Retinal pigment epithelial cell (primary cell): ENCODE measurements at places on chromosomes 2 and 18.

DNA sequence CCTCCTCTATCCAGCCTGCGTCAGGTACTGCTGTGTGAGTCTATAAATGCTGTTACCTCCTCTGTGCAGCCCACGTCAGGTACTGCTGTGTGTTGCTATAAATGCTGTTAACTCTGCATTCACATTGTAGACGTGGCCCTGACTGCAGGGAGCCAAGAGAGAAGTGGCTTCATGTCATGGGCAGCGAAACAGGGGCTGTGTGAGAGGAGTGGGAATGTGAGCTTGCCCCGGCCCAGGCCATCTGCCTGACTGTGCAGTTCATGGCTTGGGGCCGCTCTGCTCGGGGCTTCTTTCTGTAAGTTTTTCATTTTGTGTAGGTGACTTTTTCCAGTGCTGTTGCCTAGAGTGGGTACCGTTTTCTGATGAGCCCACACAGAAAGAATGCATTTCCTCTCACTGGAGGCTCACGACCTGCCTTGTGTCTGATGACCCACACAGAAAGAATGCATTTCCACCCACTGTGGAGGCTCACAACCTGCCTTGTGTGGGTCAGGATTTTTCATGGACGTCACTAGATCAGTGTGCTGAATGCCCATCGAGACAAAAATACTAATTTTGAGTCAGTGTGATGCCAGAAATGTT lies 104.5 kb downstream of the SNTG2 start:
- peak; percentile 18 for DNase-seq

DNA sequence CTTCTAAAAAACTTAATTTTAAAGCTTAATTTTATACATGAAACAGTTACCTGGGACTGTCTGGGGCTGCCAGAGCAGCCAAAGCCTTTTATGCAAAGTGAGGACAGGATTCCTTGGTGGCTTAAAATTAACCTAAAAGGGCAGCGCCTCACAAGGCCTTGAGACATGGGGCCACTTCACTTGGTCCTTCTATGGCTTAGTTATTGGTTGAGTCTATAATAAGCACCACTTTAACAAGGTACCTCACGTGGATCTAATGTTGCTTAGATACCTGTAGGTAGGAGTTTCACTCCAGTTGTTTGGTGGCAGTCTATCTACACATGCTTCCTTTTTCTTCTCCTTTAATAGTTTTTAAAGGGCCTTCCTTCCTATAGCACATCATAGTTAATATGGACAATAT lies 51.6 kb downstream of the EIF2AK3 start:
- DNase-seq: no peak

DNA sequence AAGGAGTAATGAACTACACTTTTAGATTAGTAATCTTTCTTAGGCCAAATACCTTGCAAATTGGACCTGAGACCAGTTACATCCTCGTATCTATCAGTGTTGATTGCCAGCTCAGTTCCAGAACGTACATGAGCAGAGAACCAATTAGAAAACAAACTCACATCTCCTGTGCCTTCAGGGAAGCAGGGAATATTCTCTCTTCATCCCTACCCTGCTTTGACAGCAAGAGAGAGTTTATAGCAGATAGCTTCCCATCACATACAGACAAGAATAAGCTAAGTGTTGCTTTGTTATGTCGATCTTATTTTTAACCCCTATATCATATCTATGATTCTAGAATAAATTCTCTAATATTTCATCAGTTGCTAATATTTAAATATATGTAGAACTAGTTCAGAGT lies 181.8 kb downstream of the DSC3 start:
- DNase-seq: no peak

DNA sequence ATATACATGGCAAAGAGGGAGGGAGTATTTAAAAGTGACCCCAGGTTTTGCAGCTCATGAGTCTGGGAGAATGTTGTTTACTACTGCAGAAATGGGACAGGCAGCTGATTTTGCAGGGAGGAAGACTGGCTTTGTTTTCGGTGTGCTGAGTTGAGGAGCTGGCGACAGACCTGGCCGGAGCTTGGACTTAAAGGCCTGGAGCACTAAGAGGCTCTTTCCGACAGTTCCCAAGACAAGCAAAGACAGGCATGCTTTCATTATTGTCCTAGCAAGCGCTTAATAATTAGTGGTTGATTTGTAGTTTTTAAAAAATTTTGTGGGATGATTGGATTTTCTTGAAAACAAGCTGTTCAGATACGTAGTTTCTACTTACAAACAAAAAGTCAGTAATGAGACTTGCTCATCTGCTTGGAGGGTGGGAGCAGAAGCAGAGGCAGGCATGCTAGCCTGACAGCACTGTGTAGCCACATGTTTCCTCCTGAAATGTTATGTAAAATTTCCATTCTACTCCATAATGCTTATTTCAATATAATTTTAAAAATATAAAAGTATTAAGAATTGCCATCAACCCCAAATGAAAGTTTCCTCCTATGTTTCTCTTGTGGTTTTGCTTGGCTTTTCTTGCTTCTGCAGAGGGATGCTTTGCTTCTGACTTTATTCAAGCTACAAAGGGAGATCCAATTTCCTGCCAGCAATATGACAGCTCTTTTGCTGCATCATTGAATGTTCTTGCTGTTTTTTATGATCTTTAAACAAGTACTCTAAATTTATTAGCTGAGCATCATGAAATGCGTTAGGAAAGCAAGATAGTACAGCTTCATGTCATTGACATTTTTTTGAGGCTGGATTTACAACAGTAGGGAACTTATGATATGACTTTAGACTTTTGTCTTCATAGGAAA lies 75.8 kb downstream of the PHLPP1 start:
- no peak for DNase-seq

- DNase-seq: peak; percentile 86
Observed at GRCh38 chr2:67752969-67753368, 309.8 kb downstream of the C1D start.

DNA sequence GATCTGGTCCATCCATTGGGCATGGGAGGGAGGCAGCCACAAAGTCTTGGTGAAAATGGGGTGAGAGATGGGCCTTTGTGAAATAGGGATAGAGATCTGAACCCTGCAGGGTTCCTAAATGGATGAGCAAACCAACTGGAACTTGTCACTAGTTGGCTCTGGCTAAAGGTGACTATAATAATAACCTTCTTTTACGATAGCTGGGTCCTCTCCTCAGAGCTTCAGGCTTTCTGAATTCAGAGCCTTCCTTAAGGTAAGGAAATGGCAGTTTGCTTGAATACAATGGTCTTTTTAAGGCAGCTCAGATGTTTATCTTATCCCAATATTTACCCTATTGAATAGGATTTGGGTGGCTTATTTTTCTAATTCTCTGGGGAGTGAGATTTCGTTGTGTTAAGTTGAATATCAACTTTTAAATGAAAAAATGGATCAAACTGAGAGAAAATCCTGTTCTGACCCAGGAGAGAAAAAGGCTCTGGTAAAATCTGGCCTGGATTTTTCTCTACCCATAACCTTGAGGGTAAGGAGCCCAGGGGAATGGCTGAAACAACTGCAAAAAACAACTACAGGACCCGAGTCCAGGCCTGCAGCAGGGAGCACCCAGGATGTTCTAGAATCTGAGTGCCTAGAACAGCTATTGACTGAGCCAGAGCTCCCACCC lies 61.1 kb upstream of the CXCR4 start:
- no peak for DNase-seq

DNA sequence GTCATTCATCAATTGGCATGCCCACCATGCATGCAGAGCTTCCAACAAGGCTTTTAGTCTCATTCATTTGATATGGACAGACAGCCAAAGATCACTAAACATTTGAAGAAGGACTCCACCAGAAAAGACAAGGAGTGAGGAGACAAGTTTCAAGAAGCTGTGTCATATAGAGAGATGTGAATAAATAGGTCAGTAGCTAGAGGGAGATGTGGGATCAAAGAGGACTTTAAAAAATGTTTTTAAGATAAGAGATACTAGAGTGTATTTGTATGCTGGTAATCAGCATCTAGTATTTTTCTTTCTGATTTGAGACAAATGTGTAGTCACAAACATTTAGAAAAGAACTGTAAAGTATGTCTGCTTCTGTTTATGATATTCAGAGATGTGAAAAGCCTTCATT lies 48.5 kb downstream of the ANTXR1 start:
- DNase-seq: no peak

DNA sequence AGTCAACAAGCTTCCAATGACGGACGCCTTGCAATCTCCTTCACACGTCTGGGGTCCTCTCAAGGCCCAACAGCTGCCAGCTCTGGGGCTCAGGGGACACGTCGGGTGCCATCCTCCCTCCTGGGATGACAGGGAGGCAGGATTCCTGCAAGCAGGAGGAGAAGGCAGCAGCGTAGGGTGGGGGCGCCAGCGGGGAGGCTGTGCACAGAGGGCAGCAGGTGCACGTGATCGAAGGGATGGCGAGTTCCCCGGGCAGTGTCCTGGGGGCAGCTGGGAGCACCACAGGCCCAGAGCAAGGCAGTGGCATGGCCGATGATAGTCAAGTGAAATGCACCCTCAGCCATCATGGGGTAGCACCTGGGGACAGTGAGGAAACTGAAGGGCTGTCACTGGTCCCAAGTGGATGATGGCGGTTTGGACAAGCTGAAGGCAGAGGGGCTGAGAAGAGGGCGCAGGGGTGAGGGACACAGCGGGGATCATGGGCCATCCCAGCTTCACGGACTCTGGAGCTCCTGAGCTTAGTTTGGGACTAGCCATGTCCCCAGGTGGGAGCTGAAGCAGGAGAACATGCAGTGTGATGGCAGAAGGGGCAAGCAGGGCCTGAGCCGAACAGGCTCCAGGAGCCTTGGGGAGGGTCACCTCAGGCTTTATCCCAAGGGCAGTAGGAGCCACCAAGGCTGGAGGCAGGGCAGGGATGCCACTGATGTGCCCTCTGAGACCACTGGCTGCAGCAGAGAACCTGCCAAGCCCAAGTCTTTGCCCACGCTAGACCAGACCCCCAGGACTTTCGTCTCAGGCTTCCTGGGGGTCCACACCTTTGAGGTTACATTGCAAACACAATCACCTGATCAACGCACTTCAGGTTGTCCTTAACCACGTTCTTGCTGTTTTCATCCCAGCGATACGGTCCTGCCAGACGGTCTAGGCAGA lies 16.3 kb upstream of the SNED1 start:
- no peak for DNase-seq

DNA sequence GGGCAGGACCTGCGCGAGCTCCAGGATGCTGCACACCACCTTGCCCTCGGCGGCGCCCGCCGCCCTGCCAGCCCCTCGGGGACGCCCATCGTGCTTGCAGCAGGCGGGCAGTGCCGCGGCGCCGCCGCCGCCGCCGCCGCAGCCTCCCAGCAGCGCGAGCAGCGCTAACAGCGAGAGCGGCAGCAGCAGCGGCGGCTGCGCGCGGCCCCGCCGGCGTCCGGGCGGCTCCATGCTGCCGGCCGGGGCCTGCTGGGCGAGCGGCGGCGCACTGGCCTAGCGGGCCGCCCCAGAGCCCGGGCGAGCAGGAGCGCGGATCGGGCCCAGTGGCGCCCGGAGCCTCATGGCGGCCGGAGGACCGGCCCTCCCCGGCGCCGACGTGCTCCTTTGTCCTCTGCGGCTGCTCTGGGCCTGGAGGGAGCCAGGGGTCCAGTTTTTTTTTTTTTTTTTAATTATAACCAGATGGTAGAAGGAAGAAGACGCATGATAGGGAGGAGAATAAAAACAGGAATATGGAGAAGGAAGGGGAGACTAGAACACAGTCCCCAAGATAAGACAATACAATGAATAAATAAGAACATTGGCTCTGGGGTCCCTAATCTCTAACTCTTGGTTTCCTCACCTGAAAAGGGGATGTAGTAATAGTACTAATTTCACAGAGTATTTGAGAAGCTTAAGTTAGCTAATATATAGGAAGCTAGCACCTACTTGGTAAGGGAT lies 17.1 kb upstream of the ANKRD62 start:
- no peak for DNase-seq

DNA sequence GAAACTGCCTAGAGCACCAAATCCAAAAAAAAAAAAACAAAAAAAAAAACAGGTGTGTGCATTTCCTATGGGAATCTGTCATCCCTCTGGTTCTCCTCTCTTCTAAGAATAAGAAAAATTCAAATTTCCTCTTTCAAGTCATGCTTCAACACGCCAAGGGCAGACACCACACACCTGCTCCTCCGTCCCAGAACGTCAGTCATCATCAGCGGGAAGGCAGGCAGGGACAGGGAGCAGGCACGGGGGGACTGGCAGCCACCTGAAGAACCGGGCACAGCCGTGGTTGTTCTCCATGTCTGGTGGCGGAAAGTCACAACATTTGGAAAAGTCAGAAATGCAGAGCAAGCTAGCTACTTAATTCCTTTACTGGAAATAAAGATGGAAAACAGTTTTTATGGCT lies 214.8 kb downstream of the IKZF2 start:
- no peak for DNase-seq

- DNase-seq: no peak
Observed at GRCh38 chr2:121776361-121776760, 20.9 kb downstream of the TSN start.

DNA sequence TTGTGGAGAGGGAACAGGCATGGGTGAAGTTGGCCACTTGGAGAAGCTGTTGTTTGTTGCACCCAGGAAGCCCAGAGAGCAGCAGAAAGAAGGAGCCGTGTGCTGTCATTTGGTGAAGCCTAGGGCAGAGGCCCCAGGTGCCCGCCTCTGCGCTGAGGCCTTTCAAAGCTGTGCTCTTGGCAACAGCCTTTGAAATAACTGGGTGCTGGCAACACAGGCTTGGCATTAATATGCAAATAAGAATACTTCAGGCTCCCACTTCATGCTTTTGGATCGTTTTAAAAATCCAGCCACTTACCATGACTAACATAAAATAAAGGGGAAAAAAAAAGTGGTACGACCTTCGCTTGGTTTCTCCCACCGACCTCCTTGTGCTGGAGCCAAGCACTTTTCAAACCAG lies 41.1 kb downstream of the DHRS9 start:
- DNase-seq: no peak

DNA sequence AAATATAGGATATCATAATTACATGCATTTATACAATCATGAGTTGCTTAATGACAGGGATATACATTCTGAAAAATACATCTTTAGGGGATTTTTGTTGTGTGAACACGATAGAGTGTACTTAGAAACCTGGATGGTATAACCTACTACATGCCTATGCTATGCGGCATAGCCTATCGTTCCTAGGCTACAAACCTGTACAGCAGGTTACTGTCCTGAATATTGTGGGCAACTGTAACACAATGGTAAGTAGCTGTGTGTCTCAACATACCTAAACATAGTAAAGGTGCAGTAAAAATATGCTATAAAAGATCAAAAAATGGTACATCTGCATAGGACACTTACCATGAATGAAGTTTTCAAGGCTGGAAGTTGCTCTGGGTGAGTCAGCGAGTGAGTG lies 6.5 kb downstream of the C2orf72 start:
- DNase-seq: no peak

DNA sequence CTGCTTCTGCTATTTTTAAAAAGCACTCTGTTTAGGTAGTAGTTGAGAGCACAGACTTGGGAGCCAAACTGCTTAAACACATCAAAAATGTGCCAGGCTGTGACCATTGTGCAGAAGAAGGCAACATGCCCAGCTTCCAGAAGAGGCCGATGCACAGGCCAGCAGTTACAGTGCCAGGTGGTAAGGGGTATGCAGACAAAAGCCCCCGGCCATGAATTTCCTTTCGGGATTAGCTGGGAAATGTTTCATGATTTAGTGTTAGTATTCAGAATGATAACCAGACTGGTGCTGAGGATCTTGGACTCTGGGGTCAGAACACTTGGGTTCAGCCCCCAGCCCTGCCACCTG lies 40.0 kb upstream of the ATG16L1 start:
- DNase-seq: no peak

- DNase-seq: no peak
Observed at GRCh38 chr2:172928756-172929155, 146.9 kb upstream of the MAP3K20 start.

GRCh38 chr18:23627321-23627720 lies 35.4 kb downstream of the ANKRD29 start:
- DNase-seq: peak; percentile 62
